SIG-M5 (cell line): ENCODE measurements at places on chromosomes 5 and 9.

GRCh38 chr5:1719860-1720259 is 79.8 kb downstream of the MRPL36 start:
- DNase-seq = no peak

GRCh38 chr5:60803712-60804111 is 40.4 kb downstream of the ELOVL7 start:
- DNase-seq = no peak

DNA sequence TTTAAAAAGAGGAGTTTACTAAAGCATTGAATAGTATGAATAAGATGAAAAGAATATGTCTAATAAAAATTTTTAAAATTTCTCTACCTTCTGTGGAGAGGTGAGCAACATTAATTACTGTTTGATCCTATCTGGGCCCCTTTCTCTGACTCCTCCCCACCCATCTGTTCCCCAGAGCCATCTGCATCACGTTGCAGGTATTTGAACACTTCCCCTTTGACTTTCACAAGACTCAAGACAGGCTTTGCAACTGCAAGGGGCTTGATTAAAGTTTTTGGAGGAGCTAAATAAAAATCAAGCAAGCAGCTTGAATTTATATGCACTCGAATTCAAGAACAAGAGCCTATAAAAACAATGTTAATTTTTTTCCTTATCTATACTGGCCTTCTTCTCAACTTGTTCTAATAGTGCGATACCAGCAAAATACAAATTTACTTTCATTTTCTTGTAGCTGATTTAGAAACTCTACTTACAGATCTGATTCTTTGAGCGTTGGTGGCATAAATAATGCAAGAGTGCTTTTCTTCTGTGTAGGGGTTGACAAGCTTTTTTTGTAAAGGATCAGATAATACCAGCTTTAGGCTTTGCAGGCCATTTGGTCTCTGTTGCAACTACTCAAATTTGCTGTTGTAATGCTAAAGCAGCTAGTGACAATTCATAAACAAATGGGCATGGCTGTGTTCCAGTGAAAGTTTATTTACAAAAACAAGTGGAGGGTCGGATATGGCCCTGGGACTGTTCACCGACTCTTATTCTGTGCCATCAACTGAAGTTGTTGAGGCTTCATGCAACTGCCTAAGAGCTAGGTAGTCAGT is 21.2 kb downstream of the TXNDC8 start:
- DNase-seq = no peak

- no peak for DNase-seq
Observed at GRCh38 chr9:83266666-83267496, 203.9 kb upstream of the RASEF start.

DNA sequence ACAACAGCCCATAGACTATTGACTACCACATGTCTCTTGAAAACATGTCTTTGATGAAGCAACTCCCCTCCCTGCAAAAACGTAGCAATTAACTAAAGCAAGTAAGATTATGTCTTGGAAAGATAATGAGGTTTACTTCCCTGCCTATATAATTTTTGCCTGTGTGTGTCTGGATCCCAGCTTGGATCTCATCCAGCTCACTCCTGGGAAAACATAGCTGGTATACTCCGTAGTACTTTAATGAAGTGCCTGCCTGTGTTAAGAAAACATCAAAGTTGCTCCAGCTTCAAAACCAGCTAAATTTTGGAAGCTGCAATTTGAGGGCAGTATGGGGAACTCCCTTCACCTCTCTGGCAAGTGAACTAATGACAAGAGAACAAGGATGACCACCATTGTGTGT is 182.6 kb upstream of the C9orf72 start:
- no peak for DNase-seq

DNA sequence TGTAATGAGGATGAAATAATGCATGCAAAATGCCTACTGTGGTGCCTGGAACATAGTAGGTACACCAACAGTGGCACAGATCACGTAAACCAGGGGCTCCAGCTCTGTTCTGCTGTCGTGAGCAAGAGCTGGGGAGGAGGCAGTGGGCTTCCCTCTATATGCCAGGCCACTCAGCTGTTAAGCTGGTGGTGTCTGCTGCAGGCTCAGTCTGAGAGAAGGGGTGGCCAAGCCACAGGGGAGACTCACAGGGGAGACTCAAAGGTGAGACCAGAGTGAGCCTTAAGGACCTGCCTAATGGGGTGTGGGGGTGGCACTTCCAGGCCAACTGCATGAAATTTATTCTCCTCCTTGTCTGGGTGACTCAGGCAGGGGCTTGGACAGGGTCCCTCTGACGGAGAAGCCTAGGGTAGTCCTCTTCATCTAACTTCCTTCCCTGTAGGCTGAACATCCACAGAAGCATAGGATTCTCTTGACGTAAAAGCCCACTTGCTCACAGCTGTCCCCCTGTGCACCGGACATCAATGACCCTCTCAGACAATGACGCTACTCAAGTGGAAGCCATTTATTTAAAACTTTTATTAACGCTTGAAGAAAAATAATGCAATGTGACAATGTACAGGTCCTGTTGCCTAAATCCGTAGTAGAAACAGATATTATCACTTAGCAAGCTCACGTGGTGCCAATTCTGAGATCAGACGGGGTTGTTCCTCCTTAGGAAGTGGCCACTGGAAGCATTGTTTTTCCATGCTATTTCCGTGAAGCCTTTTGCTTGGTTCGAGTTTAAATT is 13.9 kb downstream of the STC2 start:
- no peak for DNase-seq

DNA sequence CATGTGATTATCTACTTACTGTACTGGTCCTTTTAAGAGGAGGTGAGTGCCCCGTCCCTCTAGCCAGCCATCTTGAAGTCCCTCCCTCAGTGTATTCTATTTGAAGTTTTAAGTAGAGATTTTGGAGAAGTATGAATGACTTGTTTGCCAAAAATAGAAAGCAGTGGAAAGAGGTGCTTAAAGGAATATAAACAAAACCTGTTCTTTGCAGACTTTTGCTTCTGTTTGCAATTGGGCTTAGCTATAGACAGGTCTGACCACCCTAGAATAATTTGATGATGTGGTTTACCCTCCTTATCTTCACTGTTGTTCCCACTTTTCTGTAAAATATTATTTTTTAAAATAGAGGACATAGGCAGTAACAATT is 21.2 kb downstream of the OSMR start:
- DNase-seq = no peak

DNA sequence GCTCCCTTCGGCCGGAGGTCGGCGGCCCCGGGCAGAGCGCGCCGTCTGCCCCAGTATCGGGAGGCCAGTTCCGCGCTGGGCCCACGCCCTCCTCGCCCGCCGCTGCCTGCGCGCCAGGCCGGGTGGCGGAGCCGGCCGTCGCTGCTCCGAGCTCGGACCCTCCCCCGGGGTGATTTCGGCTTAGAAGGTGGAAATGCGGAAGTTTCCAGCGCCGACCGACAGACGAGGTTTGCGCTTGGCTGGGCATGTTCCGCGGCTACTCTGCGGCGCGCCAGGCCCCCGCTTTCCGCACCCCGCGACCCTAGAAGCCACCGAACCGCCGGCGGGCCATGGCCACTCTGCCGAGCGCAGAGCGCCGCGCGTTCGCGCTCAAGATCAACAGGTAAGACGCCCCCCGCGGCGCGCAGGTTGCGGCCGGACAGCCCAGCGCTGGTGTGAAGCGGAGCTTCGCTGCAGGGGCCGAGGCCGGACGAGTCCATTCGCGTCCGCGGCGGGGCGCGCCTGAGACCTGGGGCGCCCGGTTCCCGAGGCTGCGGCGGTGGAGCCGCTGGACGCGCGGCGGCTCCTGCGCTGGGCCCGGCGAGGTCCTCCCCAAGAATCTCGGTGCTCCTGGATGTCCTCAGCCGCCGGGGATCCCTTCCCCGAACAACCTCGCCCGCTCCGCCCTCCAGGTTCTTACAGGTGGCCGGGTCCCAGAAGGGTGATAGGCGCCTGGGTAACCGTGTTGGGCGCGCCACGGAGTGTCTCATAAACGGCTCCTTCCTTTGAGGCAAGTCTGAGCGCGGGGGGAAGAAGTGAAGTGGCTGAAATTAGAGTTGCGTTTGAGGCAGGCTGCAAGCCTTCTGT is at the start of gene DOCK8:
Gene DOCK8, plus strand, starts transcription at position 218 of the 846 bp plus-strand sequence. Its CDS starts 112 bp downstream, at position 330.
- peak; percentile 13 for DNase-seq

- DNase-seq = no peak
Observed at GRCh38 chr5:141392429-141393198, at the start of gene PCDHGA8. Gene PCDHGA8 (plus strand): TSS chr5:141392633. CDS start chr5:141392814, 181 bp downstream.

GRCh38 chr9:127495884-127496555 is 44.7 kb downstream of the LRSAM1 start:
- DNase-seq = no peak

DNA sequence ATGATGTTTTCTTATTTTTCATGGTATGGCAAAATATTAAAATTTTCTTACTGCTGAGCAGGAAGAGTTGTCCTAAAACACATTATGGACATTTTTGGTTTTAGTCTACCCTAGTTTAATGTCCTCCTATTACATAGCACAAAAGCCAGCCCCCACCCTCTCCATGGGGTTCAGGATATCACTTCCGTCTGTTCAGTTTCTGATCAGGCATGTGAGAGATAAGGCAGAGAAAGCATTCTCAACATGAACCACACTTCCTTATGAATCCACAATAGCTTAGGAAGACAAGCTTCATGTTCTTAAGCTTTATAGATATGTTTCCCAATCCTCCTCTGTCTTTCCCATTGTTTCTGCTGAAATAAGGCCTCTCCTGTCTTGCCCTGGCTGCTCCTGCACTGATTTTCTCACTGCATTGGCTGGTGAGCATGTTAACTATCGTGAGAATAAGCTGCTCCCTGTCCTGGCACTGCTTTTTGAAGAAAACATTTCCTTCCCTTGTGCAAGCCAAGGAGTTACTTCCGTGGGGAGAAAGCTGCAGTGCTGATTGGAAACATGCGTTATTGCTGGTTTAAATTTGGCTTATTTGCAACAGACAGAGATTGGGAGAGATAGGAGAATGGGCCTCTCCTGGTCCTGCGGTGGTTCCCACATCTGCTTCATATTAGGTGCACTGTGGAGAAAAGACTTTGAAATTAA is 260.3 kb upstream of the RPS23 start:
- no peak for DNase-seq

DNA sequence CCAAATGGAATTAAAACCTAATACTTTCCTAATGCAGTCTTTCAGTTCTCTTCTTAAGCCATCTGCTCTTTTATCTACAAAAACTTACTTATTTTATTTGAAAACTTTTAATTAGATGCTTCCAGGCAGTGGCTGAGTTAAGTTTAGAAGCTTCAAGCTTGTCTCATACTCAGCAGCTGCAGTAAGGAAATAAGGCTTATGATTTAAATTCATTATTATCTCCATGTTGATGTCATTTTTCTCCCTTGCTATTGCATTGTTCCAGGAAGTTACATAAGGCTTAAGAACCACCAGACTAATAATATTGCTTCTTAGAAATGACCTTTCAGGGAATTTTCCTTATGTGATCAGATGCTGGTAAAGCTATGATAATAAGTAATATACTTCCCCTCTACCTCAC is 119.6 kb downstream of the PPP2R2B start:
- no peak for DNase-seq

- no peak for DNase-seq
Observed at GRCh38 chr5:139644001-139644456, 4.1 kb upstream of the CXXC5 start.

GRCh38 chr9:125649826-125650225 is 57.2 kb downstream of the MAPKAP1 start:
- no peak for DNase-seq

DNA sequence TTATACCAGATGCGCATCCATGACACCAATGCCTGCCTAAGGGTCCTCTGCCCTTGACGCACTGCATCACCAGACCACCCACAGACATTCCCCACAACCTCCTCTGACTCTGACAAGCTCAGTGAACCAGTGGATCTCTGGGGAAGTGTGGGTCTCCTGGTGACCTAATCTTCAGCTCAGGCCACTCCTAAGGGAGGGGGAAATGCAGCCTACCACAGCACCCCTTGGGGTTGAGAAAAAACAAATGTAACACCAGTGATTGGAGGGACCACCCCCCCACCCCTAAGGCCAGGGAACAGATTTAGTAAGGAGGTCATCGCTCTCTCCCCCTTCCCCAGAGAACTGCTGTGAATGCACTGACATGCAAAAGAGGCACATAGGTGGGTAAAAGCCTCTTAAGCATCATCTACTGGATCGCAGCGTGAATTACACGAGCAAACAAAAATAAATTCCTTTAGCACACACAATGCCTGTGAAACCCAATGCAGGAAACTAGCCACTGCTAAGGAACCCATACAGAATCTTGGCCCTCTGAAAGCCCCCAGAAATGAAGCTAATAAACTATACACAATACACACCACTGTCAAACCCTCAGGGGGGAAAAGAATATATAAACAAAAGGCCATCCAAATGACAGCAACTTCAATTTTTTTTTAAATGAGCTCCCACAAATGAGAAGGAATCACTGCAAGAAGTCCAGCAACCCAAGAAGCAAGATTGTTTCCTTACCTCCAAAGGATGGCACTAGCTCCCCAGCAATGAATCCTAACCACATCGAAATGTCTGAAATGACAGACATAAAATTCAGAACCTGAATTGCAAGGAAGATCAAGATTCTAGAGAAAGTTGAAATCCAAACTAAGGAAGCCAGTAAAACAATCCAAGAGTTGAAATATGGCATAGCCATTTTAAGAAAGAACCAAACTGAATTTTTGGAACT is 513.7 kb upstream of the PTGER4 start:
- DNase-seq = no peak

DNA sequence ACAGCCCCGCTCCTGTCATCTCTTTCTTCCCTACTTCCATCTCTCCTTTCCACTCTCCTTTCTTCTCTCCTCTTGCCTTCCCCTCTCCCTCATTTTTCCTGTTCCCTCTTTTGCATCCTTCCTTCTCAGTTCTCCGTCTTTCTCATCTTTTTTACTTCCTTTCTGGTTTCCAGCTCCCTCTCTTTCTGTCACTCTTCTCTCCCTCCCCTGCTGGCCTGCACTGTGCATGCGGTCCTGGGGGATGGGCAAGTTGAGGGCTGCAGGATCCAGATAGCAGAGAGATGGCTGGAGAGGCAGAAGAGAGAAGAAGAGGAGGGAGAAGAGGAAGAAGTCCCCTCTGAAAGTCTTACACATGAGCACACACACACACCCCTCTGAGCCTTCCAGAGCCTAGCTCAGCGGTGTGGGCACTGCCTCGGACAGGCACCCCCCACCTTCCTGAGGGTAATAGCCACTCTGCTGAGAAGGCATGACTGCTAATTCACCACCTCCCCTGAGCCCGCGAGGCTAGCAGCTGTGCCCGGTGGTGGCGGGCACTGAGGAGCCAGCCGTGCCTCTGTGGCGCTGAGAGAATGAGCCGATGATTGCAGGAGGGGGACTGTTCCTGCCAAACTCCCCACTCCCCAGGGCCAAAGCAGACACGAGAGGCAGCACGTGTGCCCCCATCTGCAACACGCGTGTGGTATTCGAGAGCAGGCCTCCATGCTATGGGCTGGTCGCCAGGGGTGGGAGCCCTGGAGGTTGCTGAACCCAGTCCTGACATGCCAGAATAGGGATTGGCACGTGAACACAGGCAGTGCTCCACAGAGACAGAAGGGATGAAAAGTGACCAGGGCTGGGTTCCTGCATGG is 3.7 kb upstream of the CAMK2A start:
- no peak for DNase-seq
